ENCODE measurements at places on chromosomes 12 and 14. TPM values are rescaled to one million over a fixed set of nuclear protein-coding genes. Genes with fewer than 3 reads are reported as not detected.

DNA sequence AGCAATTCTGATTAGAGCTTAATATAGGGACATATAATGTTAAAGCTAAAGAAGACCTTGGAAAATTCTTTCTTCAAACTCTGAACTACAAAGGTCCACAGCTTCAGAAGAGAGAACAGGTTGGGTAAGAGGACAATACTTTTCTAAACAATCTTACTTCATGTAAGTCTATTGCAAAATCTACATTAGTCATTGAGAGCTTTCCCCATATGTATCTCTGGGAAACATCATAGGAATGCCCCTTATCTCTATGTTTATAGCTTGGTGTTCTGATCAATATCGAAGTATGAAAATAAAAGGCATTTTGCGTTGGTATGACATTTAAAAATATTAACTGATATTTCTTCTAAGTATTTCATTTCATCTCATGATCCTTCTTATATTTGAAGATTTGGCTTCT lies 962.6 kb downstream of the AACS start:
- no peak for DNase-seq

DNA sequence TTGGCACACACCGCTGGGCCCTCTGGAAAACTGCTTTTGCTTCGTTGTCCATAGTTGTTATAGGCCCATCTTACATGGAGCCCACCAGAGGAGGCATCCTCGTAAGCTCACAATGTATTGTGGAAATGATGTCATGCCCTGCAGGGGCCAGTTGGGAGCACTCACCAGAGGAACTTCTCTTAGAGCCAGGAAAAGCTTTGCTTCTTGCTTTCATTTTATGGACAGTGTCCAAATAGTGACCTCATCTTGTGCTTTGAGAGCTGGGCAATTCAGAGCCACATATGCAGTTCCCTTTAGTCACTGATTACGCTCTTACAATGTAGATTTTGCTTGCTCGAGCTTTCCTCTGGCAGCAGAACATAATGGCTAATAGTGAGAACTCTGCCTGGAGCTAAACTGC lies 275.6 kb downstream of the AACS start:
- no peak for DNase-seq

- no peak for DNase-seq
Observed at GRCh38 chr12:6779708-6780432, 7.5 kb downstream of the LAG3 start.

DNA sequence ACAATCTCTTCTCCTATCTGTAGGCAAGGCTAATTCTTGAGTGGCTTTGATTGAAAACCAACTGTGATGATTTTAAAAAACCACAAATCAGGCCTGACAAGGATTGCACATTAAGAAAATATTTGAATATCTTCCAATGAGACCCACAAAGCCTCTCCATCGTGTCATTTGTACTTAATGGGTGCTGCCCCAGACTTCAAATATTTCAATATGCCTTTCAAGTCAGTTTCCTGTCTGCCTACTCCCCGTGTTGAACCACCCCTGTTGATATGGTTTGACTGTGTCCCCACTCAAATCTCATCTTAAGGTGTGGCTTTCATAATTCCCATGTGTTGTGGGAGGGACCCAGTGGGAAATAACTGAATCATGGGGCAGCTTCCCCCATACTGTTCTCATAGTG lies 159.7 kb upstream of the EGLN3 start:
- no peak for DNase-seq

GRCh38 chr14:99677231-99678140 lies 6.6 kb upstream of the CYP46A1 start:
- DNase-seq = no peak

Gene FGF23
- not detected for total RNA-seq

Gene KRT76
- not detected for total RNA-seq

DNA sequence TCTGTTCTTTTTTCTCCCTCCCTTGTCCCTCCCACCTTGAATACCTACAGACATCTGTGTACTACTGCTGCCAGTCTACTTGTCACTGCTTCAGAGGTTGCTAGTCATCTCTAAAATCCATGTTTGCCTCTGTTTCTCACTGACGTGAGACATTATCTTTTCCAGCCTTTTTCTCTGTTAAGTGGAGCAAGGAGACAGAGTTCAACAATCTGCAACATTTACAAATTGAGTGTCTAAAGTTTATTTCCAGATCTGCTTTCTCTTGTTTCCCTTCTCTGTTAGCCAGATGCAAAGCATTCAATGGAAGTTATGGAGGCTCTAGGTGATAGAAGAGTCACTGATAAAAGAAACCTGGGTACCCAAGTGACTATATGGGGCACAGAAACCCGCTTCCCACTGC lies 47.5 kb upstream of the CNTN1 start:
- DNase-seq = no peak
